Stimulated activated CD8-positive, alpha-beta memory T cell treated with anti-CD3 and anti-CD28 coated beads, Interleukin-7, amount 100 ng/mL, for 1 hour (primary cell): ENCODE measurements at places on chromosomes 4 and X.

GRCh38 chr4:3070709-3071500 is 3.4 kb downstream of the HTT-AS start:
- no peak for DNase-seq

DNA sequence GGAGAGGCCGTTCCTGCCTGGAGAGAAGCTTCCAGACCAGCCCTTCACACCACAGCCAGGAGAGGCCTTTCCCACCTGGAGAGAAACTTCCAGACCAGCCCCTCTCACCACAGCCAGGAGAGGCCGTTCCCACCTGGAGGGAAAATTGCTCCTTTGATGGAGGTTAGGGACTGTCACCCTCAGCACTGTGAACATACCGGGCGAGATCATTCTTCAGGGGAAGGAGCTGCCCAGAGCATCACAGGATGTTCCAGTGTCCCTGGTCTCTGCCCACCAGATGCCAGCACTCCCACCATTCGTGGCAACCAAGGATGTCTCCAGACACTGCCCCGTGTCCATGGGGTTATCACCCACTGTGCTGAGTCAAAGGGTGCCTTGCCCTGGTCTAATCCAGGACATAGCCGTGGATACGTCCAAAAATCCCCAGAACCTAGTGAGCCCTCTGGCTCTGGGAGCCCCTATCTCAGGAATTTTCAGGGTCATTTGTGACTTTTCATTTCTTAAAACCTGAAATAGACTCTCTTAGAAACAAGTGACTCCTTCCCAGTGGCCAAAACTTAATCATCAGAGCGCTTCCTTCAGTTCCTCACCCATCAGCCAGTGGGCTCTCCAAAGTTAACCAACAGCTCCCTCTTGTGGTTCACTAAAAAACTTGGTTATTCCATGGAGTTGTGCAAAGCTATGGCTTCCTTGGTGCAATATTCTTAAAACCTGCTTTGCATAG is 80.2 kb downstream of the CRMP1 start:
- no peak for DNase-seq

- no peak for DNase-seq
Observed at GRCh38 chrX:125492439-125492838, 172.8 kb downstream of the TEX13C start.

- DNase-seq, result no peak
Observed at GRCh38 chr4:83866834-83867621, 331.1 kb downstream of the GPAT3 start.
